ENCODE measurements at places on chromosomes 4 and X.

DNA sequence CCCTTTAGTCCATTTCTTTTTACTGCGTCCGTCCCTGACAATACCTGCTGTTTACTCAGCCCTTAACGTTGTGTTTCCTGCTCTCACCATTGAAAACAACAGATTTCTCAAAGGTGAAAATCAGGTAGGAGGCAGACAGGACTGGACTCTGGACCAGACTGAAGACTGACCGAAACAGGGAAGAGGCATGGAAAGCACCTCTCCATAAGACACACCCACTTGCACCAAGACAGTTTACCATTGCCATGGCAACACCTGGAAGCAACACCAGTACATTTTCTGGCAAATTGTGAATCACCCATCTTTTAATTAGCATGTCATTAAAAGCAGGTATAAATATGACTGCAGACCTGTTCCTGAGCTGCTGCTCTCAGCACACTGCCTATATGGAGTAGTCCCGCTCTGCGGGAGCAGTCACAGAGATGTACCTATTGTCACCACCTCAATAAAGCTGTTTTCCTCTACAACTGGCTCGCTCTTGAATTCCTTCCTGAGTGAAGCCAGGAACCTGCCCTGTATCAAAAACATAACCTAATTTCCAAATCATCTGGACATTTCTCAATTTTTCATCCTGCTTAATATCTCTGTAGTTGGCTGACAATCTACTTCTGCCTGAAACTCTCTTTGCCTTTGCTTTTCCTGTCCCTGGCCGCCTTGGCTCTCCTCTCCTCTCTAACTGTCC, 117.0 kb downstream of the RNF150 start:
- DNase-seq, result no peak

- no peak for DNase-seq
Observed at GRCh38 chr4:108359986-108360681, 191.4 kb upstream of the LEF1 start.

DNA sequence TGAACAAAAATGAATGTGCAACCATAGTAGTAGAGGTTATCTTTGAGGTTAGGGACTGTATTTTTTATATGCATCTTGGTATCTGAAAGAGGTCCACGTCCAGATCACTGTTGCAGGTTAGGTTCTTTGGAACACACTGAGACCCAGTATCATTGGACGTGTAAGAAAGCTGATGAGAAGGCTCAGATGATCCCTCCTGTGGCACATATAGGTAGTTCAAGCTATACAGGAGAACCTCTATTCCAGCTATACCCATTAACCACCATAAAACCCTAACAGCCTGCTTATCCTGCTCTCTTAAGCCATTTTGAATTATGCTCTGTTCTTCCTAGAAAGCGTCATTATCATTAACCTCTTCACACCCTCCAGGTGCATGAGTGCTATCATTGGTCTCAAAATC, 930.7 kb upstream of the HS3ST1 start:
- DNase-seq, result no peak

DNA sequence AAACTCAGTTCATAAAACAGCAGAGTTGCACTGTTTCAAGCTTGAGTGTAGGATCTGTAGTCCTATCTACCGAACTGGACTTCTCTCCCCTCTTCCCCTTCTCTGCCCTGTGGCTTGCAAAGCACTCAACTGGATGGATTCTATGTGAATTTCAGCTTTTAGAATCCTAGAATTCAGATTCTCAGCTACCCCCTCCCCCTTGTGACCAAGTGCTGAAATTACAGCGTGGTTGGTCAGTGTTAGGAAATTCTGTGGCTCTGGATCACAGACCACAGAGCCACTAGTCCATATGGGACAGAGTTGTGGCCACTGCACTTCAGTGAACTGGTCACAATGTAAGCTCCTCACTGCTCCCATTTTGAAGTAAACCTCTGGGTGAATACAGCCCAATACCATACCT, 64.6 kb upstream of the TRPC5 start:
- no peak for DNase-seq

- no peak for DNase-seq
Observed at GRCh38 chr4:113998531-113998930, 19.1 kb upstream of the ARSJ start.

DNA sequence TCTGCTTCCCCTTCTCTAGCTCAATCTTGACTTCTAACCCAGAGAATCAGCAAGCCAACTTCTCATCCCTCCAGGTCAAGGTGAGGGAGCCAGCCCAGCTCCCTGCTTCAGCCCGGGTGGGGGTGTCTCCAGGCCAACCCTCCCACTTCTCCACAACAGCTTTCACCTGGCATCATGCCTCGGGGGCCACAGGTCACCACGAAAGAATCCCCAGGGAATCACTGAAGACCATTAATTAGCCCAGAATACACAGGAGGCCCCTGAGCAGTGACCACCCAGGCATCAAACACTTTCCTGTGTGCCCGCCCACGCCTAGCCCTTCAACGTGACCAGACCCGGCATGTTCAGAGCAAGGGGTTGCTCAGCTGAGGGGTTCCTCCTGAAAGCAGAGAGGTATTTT, 646.7 kb downstream of the BCOR start:
- no peak for DNase-seq

- DNase-seq, result no peak
Observed at GRCh38 chr4:140254651-140255299, 100.8 kb upstream of the MAML3 start.

GRCh38 chr4:1305781-1306455, 16.2 kb downstream of the MAEA start:
- DNase-seq, result no peak

DNA sequence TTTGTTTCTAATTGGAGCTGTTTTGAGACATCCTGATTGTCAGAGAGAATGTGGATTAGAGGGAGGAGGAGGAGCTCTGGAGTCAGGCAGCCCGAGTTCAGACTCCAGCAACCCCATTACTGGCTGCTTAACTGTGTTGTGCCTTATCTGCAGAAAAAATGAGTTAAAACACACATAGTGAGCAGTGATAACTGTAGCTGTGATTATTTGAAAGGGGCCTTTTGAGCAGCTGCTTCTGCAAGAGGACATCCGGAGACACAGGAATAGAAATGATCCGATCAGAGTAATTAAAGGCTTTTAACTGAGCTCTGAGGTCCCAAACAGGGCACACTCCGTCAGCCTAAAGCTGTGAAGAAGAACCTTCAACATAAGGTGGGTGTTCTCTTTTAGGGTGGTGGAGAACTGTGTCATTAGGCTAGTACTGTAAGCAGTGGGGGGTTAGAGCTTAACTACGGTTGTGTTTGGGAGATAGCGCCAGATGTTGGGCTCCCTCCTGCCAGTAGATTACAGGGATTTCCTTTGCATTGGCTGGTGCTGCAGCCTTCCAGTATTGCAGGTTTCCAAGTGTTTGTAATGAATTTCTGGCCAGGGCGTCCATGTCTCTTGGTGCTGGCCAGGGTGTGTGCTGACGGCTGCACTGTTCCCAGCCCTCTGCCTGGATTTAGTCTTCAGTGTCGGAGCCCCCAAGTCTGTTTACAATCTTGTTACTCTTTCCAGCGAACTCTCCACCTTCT, 24.3 kb downstream of the ADD1 start:
- no peak for DNase-seq

GRCh38 chr4:141999446-142000143, 363.2 kb downstream of the IL15 start:
- DNase-seq, result no peak

GRCh38 chr4:74217365-74217764, 59.4 kb downstream of the MTHFD2L start:
- peak; percentile 63 for DNase-seq

Measured in foreskin keratinocyte (primary cell).